ENCODE measurements at places on chromosomes 2 and 18. TPM values are rescaled to one million over a fixed set of nuclear protein-coding genes. Genes with fewer than 3 reads are reported as not detected.

Gene PROC
- total RNA-seq = not detected

Gene EVX2
- not detected for total RNA-seq

Gene NYAP2
- not detected for total RNA-seq

Gene HS6ST1
- total RNA-seq = 11.4 TPM

Gene RTP5
- total RNA-seq = not detected

Gene GATA6
- total RNA-seq = 14.0 TPM

Gene RESP18
- total RNA-seq = not detected

Gene B4GALT6
- total RNA-seq = 6.0 TPM

Gene CGREF1
- 10.9 TPM for total RNA-seq

Gene PAX8
- 2.4 TPM for total RNA-seq

Gene ZNF397
- 26.5 TPM for total RNA-seq

Gene STON1
- 0.42 TPM for total RNA-seq

Gene RIF1
- total RNA-seq = 47.3 TPM

Gene AQP12B
- total RNA-seq = not detected

Gene LYPD1
- total RNA-seq = not detected

Gene THOC1
- 40.9 TPM for total RNA-seq

Gene CTNNA2
- total RNA-seq = not detected

Gene NEU2
- not detected for total RNA-seq

Gene BCS1L
- 71.1 TPM for total RNA-seq

Gene CHRNG
- total RNA-seq = not detected

Gene CYP27A1
- not detected for total RNA-seq
